ENCODE measurements at places on chromosomes 1 and 21. TPM values are rescaled to one million over a fixed set of nuclear protein-coding genes. Genes with fewer than 3 reads are reported as not detected.

KCNK2 gene
- total RNA-seq: 86.9 TPM

C4BPB gene
- not detected for total RNA-seq

- DNase-seq: no peak
Measured at GRCh38 chr1:183620311-183620710, 15.3 kb downstream of the ARPC5 start.

DNA sequence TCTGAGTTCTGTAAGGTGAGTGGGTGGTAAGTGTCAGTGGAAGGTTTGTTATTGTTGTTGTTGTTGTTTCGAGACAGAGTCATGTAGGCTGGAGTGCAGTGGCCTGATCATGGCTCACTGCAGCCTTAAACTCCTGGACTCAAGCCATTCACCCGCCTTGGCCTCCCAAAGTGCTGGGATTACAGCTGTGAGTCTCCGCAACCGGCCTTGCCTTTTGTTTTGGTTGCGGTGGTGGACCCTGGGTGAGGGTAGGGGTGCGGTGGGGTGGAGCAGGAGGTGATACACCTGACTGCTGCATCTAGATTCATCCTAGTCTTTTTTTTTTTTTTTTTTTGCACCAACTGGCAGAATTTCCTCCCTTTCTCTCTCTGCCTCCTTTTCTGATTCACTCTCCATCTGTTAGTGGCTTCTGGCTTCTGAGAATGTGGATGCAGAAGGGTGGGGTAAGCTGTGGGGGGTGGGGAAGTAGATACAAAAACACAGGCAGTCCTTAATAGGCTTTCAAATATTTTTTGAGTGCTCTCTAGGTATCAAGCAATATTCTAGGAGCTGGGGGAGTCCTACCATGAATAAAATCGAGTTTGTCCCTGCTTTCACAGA, 4.6 kb upstream of the GMEB1 start:
- no peak for DNase-seq

- DNase-seq: peak; percentile 86
Measured at GRCh38 chr1:98325646-98326440, 335.7 kb upstream of the SNX7 start.

- no peak for DNase-seq
Measured at GRCh38 chr1:38623529-38623928, 236.0 kb downstream of the RRAGC start.
